ENCODE measurements at places on chromosomes 13 and 19.

- no peak for DNase-seq
These were observed 1.5 kb downstream of the PPP1R15A start for GRCh38 chr19:48873476-48874302.

DNA sequence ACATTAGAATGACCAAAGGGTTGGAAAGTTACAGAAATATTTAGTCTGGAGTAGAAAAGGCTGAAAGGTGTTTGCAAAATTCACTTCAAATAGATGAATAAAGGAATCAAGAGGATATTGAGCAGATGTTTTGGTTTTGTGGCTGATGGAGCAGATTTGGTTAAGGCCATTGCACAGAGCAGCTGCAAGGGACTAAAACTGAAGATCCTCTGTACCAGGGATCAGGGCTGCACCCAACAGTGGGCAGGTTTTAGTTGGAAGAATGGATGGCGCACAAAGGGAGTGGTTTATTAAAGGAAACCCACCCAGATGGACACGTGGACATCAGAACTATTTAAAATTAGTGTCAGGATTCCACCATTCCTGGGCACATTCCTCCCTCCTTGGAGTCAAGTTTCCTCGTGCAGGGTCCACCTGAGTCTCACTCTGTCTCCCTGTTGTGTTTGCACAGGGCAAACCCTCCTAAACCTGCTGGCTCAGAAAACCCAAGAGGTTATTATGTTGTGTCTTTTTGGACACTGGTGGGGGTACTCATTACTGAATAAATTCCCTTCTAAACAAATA, 9.2 kb upstream of the UBAC2 start:
- no peak for DNase-seq

DNA sequence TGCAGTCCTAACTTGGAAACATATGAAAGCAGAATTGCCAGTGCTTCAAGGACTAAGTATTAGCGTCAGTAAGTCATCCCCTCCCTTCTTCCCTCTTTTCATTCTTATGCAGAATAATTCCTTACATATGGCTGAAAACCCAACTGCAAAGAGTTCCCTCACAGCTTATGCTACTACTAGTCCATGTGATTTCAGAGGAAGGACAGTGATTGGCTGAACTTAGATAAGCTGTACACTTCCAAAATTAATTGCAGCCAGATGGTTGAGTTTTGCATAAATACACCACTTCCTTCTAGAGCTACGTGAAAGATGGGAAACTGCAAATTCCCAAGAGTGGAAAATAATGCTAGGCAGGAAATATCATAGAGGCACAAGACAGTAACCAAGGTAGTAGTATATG, 730.4 kb downstream of the OLFM4 start:
- no peak for DNase-seq

GRCh38 chr13:100673713-100674571, 653 bp downstream of the TMTC4 start:
- DNase-seq: no peak

DNA sequence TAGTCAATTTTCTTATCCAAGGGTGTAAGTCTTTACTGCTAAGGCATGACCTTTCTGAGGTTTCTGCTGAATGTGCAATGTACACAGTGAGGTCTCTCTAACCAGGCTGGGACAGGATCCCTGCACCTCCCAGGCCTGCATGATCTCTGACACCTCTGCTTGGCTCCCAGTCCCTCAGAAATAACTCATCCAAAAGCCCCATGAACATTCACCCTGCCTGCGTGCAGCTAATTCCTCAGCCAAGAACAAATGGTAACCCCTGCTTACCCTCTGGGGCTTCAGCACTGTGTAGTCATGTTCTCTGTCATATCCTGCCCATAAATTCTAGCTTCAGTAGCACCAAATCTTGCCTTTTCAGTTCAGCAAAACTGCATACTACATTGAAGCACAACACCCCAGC, 1146.3 kb upstream of the MIR17HG start:
- DNase-seq: no peak

DNA sequence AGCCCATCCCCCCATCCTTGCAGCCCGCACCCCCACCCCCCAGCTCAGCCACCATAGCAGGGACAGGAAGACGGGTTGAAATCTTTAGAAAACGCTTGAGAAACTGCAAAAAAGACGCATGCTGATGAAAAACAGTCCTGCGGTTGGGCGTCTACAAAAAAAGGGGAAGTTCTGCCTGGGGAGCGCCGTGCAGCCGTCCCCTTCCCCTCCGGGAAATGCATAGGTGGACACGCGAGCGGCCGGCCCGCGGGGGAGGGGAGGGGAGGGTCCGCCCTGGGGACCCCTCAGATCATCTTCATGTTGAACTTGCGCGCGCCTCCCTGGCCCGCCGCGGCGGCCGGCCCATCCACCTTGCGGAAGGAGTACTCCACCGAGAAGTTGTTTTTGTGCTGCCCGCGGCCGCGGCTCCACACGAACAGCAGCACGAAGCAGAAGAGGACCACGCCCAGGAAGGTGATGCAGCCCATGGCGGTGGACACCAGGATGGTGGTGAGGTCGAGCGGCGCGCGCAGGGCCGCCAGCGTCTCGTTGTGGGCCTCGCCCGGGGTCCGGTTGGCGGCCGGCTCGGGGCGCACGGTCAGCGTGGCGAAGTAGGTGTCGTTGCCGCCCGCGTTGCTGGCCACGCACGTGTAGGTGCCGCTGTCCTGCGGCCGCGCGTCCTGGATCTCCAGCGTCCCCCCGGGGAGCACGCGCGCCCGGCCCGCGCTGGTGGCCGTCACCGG, 7.9 kb upstream of the PEAK3 start:
- DNase-seq: no peak

GRCh38 chr19:43682824-43683661, 13.1 kb upstream of the PLAUR start:
- no peak for DNase-seq

Data from tibial nerve (tissue), 4 donors.